ENCODE measurements at places on chromosomes 13 and 19.

DNA sequence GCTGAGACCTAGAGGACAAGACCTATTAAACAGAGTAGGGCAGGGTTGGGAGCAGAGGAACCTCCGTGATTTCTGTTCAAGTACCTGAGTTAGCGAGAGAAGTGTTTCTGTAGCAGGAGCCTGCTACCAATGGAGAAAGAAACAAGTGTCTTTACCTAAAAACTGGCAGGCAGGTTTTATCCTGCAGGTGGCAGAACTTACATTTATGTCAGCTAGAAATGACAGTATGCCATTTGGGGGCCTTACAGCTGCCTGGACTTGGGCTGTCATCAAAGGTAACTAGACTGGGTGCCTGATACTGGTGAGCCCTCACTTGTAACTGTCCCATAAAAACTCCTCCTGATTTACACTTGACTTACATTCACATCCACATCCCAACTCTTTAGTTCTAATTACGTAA, 185.3 kb upstream of the MIR17HG start:
- DNase-seq: peak; percentile 31

DNA sequence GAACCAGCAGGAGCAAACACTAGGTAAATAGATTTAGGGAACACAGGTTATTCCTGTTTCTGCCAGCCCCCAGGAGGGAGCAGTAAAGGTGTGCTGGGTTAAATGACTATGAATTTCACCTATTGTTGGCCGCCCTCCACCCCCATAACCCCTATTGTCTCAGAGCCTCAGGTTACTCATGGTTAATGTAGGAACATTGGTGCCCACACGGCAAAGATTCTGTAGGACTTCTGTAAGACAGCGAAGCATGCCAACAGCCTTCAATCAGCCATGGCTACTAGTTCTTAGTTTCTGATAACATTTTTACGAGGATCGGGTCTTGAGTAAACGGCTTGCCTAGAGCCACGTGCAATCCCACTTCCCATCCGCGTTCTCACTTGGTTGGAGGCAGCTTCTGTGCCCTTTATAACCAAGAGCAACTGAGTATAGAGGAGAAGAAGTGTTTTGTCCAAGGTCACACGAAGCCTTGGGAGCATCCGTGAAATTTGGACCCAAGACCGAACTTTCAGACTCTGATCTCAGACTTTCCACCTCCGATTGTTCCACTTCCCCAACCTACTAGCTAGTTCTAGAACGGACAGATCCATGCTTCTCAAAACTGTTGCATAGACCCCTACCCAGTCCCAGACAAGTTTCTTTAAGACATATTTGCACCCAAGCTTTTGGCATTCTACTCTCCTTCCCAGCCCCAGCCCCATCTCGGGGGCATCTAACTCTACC, 5.1 kb upstream of the CACNG8 start:
- no peak for DNase-seq

GRCh38 chr19:35029737-35030256, 473 bp upstream of the SCN1B start:
- no peak for DNase-seq

GRCh38 chr19:12230751-12231733, 63.6 kb downstream of the ZNF44 start:
- DNase-seq: no peak

DNA sequence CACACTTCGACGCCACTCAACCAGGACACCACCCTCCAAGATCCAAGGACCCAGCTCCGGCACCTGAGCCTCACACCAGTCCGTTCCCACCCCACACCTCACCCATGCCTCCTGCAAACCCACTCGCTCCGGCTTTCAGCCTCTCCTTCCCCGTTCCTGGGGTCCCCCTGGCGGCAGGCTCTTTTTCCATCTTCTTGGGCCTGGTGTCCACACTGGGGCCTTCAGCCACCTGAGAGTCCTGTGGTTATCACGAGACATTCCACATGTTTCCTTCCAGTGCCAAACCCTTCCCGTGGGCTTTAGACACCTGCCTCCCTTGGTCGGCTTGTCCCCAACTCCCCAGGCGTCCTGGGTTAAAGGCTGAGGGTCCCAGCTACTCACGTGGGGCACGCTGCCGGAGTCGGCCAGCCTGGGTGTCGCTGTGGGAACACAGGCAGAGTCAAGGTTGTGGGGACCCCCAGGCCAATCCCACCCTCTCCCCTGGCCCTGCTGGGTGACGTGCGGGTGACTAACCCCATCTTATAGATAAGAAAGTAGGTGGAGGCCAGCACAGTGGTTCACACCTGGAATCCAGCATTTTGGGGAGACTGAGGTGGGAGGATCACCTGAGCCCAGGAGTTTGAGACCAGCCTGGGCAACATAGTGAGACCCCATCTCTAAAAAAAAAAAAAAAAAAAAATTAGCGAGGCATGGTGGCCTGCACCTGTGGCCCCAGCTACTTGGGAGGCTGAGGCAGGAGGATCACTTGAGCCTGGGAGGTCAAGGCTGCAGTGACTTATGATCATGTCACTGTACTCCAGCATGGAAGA, 1.9 kb downstream of the JSRP1 start:
- DNase-seq: no peak

DNA sequence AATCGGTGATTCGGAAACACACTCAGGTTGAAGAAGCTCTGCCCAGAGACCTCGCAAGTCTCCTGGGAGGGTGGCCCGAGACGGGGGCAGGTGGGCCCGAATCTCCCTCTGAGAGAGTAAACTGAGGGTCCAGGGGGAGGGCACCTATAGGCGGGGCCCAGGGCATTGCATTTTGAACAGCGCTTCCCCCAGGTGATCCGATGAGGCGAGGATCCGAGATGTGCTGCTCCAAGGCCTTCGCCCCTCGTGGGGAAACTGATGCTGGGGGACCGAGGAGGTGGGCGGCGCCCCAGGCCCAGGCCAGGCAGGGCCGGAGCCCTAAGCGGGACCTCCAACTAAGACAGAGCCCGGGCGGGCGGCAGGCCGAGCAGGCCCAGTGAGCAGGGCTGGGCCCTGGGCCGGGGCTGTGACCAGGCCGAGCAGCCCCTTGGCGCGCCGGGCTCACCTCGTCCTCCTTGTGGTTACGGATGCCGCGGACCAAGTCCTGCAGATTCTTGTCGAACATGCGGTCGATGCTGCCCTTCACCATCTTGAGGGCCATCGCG, 500 bp downstream of the AP3D1 start:
- DNase-seq: peak; percentile 22

DNA sequence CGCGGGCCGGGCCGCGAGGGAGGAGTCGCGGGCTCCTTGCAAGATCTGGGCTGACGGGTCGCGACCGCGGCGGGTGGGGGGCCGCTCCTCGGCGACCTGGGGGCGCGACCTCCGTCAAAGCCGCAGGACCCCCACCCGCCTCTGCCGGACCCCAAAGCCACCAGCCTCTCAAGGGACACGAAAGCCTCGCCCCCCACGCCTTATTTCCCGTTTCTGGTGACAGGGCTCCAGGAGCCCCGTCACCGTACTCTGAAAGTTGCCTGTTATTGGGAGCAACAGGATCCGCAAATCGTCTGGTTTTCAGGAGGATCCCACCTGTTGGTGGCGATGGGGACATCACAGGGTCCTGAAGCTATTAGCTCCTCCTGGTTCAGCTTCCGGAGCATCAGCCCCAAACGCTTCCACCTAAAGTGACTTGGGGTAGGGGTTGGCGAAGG, 530 bp downstream of the MAU2 start:
- DNase-seq: peak; percentile 19

- no peak for DNase-seq
Measured at GRCh38 chr19:5130371-5131030, 161.6 kb downstream of the KDM4B start.

GRCh38 chr13:20171364-20171763, 10.5 kb upstream of the GJA3 start:
- DNase-seq: no peak

DNA sequence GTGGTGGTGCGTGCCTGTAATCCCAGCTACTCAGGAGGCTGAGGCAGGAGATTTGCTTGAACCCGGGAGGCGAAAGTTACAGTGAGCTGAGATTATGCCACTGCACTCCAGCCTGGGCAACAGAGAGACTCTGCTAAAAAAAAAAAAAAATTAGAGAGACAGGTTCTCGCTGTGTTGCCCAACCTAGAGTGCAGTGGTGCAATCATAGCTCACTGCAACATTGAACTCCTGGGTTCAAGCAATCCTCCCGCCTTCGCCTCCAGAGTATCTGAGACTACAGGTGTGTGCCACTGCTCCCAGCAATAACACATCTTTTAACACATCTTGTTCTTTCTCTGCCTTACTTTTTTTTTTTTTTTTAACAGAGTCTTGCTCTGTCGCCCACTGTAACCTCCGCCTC, 32.7 kb downstream of the CLEC17A start:
- DNase-seq: no peak

DNA sequence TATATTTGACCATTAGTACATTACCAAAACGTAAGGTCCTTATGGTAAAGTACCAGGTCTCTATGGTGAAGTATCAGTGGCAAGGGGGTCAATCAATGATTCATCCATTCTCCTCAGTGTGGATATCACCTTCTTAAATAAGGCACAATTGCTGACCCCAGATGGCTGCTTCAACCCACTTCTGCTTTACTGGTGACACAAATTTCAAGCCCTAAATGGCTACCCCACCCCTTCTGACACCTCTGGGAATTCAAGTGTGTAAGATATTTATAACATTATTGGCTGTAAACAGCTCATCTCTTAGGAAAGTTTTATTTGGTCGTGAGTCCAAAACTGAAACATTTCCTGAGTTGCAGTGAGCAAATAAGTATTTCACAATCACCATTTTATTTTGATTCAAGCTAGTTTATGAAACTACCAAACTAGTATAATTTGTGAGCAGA, 7.9 kb upstream of the WBP4 start:
- peak; percentile 17 for DNase-seq

DNA sequence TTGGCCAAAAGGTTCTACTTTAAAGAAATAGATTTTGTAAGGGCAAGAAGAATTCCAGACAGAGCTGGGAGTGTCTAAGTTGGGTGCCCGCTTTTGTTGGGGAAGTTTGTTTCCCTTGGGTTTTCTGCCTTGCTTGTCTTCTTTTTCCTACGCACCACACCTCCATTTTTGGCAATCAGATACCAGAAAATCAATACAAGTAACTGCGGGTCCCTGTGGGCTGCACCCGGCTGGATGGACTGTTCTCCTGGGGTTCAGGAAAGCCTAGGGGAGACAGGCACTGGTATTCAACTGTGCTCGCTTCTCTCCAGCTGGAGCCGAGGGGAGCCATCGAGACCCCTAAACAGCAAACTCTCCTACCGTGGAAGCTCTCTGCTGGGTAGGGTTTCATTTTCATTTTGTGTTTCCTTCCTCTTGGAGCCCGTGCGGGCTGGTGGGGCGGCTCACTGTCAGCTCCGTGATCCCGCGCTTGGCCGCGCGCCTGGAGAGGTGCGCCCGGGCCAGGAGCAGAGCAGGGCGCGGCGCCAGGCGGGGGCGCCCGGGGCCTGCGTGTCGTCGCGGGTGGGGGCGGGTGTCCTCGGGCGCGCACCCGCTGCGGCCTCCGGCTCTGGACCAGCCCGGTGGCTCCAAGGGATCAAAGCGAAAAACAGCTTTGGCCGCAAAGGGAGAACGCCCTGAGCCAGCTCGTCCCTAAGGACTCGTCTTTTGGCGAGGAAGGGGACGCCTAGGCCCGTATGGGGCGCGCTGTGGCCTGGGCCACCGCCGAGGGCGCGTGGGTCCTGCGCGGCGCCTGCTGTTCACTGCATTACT, 347.2 kb downstream of the ZNF536 start:
- DNase-seq: peak; percentile 9

DNA sequence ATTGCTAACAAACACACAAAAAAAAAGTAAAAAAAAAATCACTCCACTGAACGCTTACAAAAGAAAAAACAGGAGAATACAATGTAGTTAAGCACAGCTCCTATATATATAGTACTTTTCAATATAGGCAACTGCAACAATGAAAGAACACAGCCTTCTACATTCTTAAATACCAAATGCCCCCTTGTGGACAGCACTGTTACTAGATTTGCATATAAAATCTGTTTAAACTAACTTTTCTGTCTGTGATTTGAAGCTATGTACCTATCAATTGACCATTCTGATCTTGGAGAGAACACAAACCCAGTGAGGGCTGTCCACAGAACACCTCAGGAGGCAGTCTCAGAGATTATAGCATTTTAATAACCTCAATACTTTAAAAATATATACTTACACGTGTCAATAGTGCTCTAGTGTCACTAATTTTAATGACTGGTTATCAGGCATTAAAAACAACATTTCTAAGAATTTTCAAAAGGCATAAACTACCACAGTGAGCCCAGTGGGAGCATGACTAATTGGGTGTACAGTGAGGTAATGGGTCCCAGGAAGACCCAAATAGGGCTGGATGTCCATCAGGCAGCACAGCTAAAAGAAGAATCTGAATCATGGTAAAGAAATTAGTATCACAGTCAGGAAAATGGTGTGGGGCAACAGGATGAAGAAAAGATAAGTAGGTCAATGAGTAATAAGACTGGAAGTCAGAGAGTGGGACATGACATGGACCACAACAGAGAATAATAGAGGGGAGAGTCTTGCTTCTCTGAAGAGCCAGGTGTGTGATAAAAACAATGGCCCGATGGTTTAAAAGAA, 22.2 kb downstream of the CCDC169 start:
- peak; percentile 69 for DNase-seq

DNA sequence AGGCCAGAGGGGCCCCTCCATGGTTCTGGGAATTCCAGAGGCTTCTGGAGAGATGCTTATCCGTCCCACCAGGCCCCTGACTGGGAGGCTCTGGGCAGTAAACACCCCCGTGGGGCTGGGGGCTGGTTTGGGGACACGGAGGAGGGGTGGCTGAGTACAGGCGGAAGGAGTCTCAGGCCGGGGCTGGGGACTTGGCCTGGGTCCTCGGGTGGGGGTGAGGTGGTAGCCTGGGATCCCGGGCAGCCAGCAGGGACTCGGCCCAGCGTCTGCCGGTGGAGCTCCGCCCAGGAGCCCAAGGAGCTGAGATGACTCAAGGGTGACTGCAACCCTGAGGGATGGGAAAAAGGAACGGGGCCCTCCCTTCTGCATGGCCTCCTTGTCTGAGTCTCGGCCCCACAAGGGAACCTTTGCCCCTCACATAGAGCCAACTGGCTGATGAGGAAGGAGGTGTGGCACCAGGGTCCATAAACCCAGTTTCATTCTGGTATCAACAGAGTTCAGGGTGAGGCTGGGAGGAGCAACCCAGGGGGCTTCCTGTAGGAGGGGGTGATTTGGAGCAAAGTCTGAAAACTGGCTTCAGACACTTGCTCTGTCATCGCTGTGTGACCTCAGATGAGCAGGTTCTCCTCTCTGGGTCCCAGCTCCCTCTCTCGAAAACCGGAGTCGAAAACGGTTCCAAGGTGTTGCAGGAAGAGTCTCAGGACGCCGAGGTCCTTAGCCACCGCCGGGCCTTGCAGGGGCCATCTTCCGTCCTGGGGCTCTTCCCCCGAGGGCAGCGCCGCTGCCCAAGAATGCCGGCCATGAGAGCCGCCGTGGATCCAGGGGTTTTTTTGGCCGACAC, 809 bp downstream of the MISP start:
- no peak for DNase-seq

- DNase-seq: no peak
Measured at GRCh38 chr19:5149932-5150901, 181.3 kb downstream of the KDM4B start.

GRCh38 chr13:40403509-40404241, 262.8 kb downstream of the FOXO1 start:
- DNase-seq: no peak

- no peak for DNase-seq
Measured at GRCh38 chr13:47564041-47564440, 437.0 kb downstream of the SUCLA2 start.

GRCh38 chr19:30214651-30215051, 157.5 kb upstream of the ZNF536 start:
- no peak for DNase-seq

- DNase-seq: no peak
Measured at GRCh38 chr13:113657851-113658741, at the start of gene ATP4B. Gene ATP4B, minus strand, starts transcription at chr13:113658198. Its CDS starts 54 bp downstream, at chr13:113658144.

GRCh38 chr19:9834726-9835506, at the start of gene PIN1:
Gene PIN1, plus strand, starts transcription at chr19:9835318. Its CDS starts 27 bp downstream, at chr19:9835345.
- peak; percentile 98 for DNase-seq
